ENCODE measurements at places on chromosomes 5 and 9.

DNA sequence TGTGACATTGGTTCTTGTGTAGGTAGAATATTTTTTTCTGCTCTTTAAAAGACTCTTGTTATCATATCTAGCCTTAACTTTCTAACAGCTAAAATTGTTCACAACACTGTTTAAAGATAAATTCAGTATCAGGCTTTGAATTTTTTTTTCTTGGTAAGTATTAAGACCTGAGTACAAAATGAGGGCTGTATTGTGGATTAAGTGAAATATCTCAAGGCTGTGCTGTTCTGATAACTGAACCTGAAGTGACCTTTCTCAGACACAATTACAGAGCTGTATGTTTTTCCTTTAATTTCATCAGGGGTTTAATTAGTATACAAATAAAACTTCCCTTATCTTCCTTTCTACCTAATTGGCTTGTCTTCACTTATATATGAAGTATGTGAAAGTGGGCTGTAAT, 290.5 kb downstream of the CCDC171 start:
- no peak for DNase-seq

GRCh38 chr9:131395157-131396098, 1.5 kb downstream of the PRRC2B start:
- DNase-seq = peak; percentile 80

GRCh38 chr5:80662108-80662507, 7.3 kb upstream of the DHFR start:
- DNase-seq = no peak

GRCh38 chr9:73215249-73215648, 63.6 kb downstream of the ANXA1 start:
- no peak for DNase-seq

- no peak for DNase-seq
Observed at GRCh38 chr9:78515108-78515507, 218.2 kb downstream of the PSAT1 start.

- no peak for DNase-seq
Observed at GRCh38 chr5:6365977-6366590, 12.3 kb downstream of the MED10 start.

GRCh38 chr9:38384990-38385848, 7.3 kb upstream of the ALDH1B1 start:
- DNase-seq = no peak

- DNase-seq = no peak
Observed at GRCh38 chr5:148796936-148797335, 29.5 kb upstream of the ADRB2 start.

DNA sequence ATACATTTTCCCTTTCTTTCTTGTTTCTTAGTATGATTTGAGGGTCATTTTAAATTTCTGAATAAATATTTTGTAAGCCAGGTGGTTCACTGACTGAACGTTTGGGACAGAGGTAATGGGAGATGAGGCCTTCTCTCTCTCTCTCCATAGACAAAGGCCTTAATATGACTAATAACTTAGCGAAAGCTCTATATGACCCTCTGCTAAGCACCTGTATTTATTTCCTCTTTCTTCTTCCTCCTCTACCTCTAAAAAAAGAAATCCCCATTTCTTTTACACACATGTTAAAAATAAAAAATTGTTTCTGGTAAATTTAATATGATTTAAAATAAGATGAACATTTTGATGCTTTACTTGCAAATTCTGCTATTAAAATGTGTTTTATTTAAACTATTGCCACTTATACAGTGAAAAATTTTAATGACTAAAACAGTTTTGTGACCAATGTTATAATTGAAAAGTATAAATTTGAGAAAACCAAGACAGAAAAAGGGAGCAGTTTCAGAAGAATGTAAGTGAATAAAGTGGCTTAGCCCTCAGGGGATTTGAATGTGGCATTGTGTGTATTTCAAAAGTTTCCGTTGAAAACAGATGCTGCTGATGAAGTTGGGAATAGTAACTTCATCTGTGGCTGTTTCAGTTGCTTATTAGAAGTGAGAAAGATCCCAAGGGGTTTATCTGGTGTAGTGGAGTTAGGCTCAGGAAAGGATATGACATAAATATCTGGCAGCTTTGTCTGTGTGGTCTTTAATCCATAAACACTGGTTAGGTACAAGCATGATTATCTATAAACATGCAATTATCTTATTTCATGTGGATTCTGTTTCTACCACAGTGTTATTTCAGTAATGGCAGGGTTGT, 128.6 kb upstream of the GRHPR start:
- peak; percentile 28 for DNase-seq

- DNase-seq = no peak
Observed at GRCh38 chr9:14479163-14479560, 165.2 kb upstream of the NFIB start.

DNA sequence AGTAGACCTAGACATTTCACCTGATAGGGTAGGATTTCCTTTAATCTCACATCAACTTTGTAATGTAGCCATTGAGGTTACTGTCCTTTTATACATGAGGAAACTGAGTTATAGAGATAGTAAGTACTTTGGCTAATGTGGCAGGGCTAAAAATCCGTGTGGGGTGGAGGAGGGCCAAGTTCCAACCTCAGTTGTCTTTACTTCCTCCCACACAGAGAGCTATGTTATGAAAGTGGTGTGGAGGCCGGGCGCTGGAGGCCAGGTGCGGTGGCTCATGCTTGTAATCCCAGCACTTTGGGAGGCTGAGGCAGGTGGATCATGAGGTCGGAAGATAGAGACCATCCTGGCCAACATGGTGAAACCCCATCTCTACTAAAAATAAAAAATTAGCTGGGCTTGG, 173.3 kb downstream of the PALM2AKAP2 start:
- DNase-seq = peak; percentile 52

DNA sequence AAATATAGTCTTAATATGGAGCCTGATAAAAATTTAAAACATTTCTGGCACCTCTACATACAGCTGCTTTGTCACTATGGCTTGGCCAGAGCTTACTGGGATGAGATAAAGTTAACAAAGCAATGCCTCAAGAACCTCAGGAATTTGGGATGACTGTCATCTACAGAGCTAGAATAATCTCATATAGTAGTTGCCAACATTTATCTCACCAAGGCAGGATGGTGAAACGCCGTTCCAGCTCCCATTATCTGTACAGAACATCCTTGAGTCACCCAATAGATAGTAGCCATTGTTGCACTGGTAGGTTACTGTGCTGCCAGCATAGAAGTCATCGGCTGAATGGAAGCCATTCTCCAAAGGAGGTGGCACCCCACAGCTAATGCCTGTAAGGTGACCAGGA, 94.6 kb upstream of the TXNDC8 start:
- no peak for DNase-seq

DNA sequence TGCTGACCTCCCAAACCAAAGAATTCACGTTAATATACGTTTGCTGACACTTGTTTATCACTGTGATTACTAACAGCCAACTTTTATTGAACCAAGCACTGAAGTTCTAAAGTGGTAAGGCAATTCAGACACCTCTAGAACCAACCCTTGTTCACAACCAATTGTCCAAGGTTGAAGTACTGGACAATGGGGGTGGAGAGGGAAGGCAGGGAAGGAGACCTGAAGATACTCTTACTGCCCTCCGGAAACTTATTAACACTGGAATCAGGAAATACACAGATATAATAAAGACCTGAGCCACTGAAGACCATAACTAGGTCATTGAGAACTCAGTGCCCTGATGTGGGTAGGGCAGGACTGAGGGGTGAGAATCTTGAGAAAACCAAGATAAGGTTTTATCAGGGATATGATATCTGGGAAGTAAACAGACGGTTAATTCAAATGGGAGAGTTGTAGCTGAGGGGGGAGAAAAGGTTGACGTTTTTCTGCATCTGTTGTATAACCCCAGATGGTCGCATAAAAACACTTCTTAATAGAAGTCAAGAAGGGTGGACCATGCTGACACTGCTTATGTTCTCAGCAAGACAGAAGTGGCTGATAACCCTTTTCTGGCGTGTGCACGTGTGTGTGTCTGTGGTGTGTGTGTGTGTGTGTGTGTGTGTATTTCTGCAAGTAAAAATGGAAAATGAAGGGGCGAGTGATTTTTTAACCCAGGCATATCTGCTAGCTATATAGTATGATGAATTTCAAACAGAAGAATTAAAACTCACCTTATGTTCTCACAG, 125.9 kb downstream of the LHFPL2 start:
- no peak for DNase-seq

- DNase-seq = no peak
Observed at GRCh38 chr5:114636271-114636670, 274.4 kb downstream of the KCNN2 start.

DNA sequence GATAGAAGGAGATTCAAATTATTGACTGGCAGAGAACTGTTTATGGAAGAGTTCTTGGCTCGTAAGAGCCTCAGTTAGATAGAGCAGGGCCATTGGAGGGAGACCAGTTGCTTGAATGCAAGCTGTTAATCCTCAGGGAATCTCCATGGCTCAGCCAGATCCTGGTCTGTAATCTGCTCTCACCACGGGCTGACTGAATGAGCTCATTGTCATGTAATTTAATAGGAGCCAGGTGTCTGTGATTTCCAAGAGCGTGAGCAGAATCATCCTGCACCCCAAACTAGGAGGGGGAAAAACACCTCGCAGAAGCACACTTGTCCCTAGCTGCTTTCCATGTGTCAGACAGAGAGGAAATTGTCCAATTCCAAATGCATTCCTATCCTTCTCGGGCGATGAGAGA, 19.1 kb upstream of the KCNMB1 start:
- DNase-seq = no peak

GRCh38 chr5:32908641-32909040, 197.5 kb downstream of the NPR3 start:
- no peak for DNase-seq

GRCh38 chr5:148934895-148935400, 108.5 kb downstream of the ADRB2 start:
- no peak for DNase-seq

DNA sequence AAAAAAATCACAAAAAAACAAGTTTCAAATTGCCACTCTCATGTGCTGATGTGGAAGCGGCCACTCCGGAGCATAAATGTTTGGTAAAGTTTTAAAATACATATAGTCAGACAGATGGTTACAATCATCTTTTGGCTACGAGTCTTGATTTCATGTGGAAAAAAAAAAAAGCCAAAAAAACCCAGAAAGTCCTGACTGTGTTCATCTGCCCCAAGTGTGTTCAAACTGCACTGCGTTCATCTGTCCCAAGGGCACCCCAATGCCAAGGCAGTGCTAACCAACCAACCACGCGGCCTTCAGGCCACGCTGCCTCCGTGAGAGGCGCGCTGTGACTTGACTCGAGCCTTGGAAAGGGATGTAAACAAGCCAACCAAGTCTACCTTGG, 127.1 kb downstream of the MYO10 start:
- DNase-seq = no peak

- peak; percentile 54 for DNase-seq
Observed at GRCh38 chr9:112750016-112750763, at the start of gene SNX30. Gene SNX30, plus strand, starts transcription at chr9:112750760. Its CDS starts 242 bp downstream, at chr9:112751002.

GRCh38 chr9:22922222-22922621, 475.6 kb downstream of the DMRTA1 start:
- no peak for DNase-seq

DNA sequence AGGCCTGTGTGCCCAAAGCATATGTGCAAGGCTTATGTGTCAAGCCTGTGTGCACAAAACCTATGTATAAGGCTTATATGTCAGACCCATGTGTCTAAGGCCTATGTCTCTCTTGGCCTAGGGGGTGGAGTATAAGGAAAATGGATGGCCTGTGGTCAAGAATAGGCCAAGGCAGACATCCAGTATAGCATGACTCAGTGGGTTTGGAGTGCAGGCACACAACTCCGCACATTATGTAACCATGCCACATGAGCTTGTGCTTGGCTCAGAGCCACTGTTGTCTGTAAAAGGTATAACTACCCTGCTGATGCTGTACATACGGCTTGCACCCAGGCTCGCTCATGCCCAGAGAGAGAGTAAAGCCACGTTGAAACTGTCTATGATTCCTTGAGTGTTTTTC, 626.4 kb upstream of the NUDT12 start:
- no peak for DNase-seq

DNA sequence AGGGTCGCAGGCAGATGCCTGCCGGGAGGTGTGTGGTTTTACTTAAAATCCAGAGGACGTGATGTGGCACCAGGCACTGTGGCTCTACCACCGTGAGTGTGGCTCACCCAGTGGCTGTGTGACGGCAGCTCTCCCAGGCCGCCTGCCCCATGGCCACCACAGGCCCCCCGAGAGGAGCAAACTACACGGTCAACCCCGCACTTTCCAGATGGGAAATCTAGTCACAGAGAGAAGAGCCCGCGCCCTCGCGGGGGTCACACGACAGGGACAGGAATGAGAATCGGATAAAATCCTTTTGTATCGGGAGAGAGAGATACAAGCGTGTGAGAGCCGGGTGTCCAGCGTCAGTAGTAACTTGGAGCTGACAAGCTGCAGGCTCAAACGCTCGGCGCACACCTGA, 24.4 kb downstream of the TERT start:
- no peak for DNase-seq

DNA sequence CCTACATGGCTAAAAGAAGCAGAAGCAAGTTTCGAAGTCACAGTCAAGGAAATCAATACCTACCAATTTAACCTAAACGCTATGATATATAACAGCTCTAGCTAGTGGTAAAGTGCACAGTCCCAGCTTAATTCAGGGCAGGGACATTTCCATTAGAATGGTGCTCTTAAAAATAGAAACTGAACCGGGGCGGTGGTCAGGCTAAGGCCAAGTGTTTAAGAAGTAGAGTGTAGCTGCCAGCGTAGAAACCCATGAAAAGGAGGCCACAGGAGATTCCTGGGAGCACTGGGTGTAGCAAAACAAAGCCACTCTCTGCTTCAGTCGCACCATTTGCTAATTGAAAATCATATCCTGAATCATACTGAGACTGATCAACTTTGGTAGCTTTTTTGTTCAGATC, 28.8 kb downstream of the PPIC start:
- no peak for DNase-seq

DNA sequence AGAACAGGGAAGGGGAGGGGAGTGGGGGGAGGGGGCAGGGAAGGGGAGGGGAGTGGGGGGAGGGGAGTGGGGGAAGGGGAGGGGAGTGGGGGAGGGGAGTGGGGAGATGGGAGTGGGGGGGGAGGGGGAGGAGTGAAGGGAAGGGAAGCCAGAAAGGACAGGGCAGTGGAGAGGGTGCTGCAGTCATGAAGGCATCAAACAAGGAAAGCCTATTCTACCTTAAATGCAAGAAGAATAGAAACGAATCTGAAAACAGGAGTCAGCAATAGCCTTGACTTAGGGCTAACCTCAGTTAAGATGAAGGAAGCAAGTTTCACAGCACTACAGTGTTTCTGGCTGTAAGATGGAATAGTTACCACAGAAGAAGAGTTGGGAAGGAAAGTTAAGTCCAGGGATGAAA, 59.5 kb downstream of the CAMSAP1 start:
- DNase-seq = no peak

DNA sequence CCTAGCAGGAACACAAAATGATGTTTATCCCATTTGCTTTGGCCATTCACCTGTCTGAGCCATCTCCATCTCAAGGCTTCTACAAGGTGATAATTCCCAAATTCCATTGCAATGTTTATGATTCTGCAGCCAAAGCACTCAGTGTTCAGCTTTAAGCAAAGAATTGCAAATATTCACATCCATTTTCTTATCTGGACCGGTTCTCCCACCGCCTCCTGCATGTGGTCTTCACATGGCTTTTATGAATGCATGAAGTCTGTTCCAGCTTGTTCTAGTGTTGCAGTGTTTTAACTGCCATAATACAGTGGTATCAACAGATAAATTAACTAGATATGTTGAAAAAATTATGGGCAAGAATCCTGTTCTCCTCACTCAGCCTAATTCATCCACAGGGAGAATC, 443.0 kb upstream of the KLF4 start:
- no peak for DNase-seq
